ENCODE measurements at places on chromosomes 13 and 19. TPM values are rescaled to one million over a fixed set of nuclear protein-coding genes. Genes with fewer than 3 reads are reported as not detected.

The KANK3 gene
- total RNA-seq = 23.9 TPM

The LILRB2 gene
- 22.7 TPM for total RNA-seq

GRCh38 chr19:27748551-27749152 is 1464.3 kb downstream of the UQCRFS1 start:
- DNase-seq = no peak

DNA sequence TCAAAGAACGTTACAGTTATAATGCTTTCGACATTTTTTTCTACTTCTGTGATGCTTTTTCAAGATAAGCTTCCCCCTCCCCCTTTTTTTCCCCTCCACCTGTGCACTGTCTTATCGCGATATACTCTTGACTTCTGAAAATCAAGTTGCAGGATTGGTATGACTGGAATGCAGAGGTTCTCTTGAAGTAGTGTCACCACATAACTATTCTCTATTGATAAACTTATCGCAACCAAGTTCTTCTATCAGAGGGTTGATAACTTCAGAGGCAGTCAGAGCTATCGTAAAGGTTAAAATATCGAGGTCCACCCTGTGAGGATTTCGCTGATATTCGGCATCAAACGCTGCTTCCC is 820 bp downstream of the EID2 start:
- DNase-seq = no peak

GRCh38 chr19:53008061-53008778 is 5.5 kb upstream of the ERVV-1 start:
- DNase-seq = no peak

The ZNF420 gene
- total RNA-seq = 9.2 TPM

GRCh38 chr19:44346556-44346955 is 9.9 kb downstream of the ZNF112 start:
- no peak for DNase-seq

DNA sequence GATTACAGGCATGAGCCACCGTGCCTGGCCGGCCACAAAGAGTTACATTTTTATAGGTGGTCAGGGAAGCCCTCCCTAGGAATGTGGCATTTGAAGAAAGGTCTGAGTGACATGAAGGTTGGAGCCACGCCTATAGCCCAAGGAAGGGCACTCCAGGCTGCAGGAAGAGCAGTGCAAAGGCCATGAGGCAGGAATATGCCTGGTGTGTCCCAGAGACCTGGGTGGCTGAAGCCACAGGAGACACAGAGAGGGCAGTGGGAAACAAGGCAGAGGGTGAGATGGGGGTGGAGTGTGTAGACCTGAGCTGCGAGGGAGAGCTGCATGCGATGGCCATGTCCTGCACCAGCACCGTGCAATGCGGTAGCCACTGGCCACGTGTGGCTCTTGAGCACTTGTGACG is 4.9 kb downstream of the PNMA8B start:
- no peak for DNase-seq

The PSG11 gene
- not detected for total RNA-seq

DNA sequence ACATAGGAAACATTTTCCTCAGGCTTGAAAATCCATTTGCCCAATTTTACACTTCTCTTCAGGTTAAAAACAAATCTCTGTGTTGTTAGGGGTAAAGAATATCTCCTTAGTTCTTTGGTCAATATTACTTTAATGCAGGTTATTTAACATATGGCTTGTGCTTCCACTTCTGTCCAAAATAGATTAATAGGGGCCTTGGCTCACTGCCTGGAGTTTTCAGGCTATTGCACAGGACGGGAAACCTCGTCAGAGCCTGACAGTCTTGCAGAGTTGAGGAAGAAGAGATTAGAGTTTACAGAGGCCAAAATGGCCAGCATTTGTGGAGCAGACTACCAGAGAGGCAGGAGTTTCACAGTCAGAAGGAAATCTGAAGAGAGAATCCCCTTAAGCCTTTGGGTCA is 863.9 kb upstream of the GPC6 start:
- DNase-seq = no peak

GRCh38 chr13:97179501-97179900 is 42.6 kb upstream of the MBNL2 start:
- DNase-seq = no peak

GRCh38 chr13:44471686-44472085 is 98.1 kb downstream of the SERP2 start:
- no peak for DNase-seq

GRCh38 chr19:10713317-10713716 is 4.6 kb upstream of the DNM2 start:
- no peak for DNase-seq

GRCh38 chr13:45838171-45838745 is 13.3 kb downstream of the SIAH3 start:
- DNase-seq = no peak
